ENCODE measurements at places on chromosomes 4 and X.
A peak's percentile ranks its signal among the peaks of the same experiment; 100 is the strongest.

GRCh38 chr4:37725718-37726117, 39.5 kb upstream of the RELL1 start:
- no peak for DNase-seq

DNA sequence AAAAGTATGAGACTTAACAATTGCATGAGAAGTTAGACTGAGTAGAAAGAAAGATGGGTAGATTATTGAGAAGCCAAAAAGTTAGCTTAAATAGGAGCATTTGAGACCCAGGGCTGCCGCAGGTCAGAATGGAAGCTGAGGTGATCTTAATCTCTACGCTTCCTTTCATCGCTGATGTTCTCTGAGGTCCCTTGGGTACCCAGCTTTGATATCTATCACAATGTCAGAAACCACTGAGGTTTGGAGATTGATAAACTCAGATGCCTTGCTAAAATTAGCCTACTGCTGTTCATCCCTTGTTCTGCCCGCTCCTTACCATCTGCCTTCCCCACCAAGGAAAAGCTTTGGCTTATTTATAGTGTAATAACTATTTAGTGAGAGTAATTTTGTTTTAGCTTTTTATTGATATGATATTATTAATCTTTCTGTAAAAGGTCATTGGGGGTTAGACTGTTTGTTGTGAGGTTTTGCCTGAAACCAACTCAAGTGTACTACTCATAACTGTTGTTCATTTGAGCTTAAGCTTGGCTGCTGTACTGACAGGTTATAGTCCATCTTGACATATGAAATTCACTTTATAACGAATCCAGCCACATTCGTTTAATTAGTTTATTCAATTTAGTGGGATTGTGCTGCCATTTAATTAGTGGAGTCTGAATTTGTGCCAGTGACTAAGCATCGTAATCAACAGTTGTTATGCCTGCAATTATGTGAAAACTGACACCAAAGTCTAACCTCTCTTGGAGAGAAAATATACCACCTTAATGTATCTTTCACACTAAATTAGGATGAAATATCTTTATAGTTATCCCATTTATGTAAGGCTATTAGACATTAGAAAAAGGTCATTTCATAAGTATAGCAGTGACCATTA, 15.1 kb downstream of the MCUB start:
- DNase-seq, result no peak

GRCh38 chr4:69591364-69591763, 48.1 kb downstream of the UGT2A2 start:
- no peak for DNase-seq

DNA sequence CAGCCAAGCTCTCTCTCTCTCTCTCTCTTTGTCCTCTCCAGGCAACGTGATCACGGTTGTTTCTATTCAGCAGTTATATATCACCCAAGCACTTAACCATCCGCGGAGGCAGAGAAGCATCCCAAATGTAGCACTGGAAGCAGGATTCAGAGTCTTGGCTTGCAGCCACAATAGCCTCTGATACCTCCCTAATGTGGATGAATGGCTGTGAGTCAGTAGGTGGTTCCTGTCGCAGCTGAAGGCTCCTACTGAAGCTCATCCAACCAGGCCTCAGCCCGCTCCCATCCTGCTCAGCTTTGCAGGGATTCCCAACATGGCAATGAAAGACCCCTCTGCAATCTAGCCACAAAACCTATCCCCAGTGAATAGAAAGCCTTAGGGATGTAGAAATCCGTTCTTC, 5.1 kb downstream of the HS6ST2 start:
- DNase-seq, result peak; percentile 13

DNA sequence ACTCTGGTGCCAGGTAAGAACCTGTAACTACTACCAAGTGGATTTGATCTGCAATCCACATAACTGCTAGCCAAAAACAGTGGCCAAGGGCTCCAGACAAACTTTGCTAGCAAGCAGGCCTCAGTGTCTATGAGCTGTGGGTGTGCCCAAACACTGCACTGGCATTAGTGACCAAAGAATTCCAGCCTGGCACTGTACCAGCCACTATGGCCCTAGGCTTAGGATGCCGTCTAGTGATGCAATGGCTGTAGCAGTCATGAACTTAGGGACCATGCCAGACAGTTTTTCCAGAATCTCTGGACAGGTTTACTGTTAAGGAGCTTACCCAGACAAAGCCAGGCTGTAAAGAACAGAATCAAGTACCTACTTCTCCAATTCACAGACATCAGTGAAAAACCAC, 33.7 kb upstream of the PRR27 start:
- no peak for DNase-seq

DNA sequence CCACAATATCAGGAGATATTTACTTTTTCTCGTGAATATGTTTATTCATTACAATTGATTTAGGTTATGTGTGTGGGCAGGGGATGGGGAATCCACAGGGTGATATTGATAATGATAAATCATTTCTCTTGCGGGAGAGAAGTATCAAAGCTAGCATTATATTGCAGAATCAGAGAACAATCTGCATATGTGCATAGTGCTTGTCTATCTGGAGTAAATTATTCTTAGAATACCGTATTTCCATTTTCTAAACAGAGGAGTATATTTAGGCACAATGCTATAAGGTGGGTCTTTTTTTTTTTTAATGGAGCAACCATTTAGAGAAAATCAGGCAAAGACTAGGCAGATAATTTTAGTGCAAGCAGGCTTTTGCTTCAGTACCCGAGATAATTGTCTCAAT, 166.0 kb upstream of the ARX start:
- no peak for DNase-seq

DNA sequence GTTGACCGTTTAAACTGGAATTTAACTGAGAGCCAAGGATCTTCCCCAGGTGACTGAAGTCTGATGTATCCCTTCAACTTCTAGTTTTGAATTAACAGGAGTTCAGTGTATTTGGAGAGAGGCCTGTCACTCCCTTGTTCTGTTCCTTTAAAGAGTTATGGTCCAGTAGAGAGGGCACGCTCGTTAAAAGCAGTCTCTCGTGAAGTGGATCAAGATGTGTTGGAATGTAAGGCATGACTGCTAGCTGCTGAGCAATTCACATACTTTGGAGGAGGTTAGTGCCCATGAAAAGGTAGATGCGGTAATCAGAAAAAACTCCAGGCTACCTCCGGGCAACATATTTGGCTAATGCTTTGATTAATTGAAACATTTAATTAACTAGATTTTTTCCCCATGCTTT, 65.7 kb downstream of the SHROOM2 start:
- no peak for DNase-seq

GRCh38 chrX:131739823-131740222, 195.9 kb downstream of the OR13H1 start:
- no peak for DNase-seq

- no peak for DNase-seq
These were observed 13.6 kb upstream of the FREM3 start for GRCh38 chr4:143713955-143714625.

DNA sequence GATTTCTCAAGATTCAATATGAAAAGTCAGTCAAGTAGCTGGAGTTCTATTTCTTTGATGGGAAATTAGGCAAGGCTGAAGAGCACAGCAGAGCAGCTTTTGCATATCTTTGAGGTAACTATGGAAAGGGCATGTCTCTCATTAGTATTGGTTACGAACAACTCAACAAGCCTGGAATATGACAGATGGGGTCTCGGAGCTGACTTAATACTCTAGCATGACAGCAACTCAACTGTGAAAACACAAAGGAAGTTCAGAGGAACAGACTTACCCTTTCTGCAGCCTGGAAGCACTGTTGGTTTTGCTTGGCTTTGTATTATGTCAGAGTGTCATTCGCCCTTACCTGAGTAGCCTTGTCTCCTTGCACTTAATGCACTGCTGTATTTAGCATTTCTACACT, 79.9 kb upstream of the AADAT start:
- DNase-seq, result no peak

DNA sequence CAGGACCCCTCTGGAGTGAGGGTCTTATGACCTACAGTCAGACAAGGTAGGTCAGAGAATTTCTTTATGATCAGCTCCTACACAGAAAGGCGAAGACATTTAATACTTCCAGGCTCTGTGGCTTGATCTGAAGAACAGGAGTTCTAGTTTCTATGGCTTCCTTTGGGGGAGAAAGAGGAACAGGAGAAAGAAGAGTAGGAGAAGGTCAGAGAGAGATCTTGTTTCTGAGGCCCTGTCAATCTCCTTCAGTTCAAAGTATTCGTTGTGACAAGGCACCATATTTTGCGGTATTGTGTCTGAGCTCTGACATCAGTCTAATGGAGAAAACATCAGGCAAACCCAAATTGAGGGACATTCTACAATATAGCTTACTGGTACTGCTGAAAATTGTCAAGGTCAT, 16.7 kb downstream of the TMSB4X start:
- no peak for DNase-seq

GRCh38 chr4:95984081-95984480, 144.2 kb downstream of the PDHA2 start:
- DNase-seq, result no peak

GRCh38 chrX:18961686-18962085, 22.2 kb downstream of the PHKA2 start:
- DNase-seq, result no peak

- peak; percentile 56 for DNase-seq
These were observed 20.9 kb upstream of the MTM1 start for GRCh38 chrX:150547375-150548115.

GRCh38 chrX:149230689-149231088, 274.4 kb downstream of the IDS start:
- no peak for DNase-seq

DNA sequence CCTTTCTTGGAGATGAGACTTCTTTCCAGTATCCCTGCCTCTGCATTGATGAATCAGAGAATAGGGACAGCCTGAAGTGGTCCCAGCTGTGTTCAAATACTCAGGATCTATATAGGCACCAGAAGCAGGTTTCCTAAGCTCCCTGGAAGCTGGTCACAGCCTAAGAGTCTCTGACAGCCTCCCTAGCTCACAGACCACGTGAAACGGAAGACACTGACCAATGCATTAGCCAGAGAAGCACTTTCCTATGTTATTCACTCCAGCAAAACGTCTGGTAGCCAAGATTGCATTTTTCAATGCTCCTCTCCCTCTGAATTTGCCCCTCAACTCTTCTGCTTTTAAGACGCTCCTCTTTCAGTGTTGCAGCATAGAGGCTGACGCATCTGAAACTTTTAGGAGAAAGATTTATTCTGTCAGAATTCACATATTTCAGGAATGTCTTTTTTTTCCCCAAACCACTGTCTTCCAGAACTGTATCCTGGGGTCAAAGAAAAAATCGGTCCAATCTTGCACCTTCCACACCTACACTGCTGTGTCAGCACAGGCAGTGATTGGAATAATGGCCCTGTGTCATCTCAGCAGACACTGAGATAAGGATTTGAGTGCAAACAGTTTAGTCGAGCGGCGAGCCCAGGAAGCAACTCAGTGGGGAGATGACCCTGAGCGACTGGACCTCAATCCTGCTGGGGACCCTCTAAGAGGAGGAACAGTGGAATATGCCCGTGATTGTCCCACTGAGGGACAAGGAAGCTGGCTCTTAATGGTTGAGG, 109.4 kb downstream of the SMIM20 start:
- DNase-seq, result no peak

GRCh38 chrX:40132751-40133150, 35.0 kb upstream of the BCOR start:
- no peak for DNase-seq

- no peak for DNase-seq
These were observed 26.8 kb upstream of the CLDN24 start for GRCh38 chr4:183348706-183349659.

- DNase-seq, result no peak
These were observed 51.5 kb downstream of the PJA1 start for GRCh38 chrX:69113723-69114122.

DNA sequence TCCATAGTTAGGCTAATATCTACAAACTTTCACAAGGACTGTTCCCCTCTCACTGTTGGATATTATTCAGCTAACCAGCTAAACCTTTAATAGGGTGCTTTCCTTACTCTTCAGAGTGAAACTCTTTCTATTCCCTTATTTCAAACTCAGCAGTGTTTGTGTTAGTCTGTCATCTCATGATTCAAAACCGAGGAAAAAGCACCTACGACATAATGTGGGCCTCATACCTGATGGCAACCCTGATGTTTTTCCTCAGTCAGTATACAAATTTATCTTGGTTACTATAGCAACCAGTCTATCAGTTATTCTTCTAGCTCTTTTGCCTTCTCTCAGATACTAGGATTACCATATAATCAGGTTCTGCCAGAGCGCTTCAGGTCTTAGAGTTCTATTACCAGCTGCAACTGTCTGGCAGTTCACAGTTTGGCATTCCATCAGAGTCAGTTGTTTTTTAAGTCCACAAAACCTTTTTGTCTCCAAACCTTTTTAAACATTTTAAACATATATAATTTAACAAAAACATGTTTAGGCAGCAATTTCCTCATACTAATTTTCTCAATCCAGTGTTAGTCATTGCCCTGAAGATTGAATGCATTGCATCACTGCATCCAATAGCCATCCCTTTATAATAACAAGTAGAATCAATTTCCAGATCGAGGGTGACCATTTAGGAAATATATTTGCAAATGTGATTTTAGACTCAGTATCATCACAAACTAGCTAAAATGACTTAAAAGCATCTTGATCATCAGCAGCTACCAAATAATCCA, 7.4 kb downstream of the WDR44 start:
- DNase-seq, result no peak

DNA sequence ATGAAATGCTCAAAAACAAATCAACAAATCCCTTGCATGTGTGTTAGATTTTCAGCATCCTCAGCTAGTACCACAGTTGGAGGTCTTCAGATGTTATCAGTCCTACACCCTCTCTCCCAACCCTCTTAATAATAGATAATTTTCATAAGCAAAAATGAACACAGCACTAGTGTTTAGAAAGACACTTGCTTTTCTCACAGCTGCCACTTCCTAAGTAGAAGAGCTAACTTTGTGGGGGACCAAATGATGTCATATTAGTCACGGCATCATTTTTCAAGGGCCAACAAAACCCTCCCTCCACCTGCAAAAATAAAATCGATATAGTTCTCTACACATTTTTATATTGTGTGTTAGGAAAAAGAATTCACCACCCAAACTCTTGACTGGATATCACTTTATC, 163.5 kb upstream of the GYPA start:
- no peak for DNase-seq

GRCh38 chr4:145871209-145871608, 67.4 kb downstream of the ZNF827 start:
- DNase-seq, result no peak

DNA sequence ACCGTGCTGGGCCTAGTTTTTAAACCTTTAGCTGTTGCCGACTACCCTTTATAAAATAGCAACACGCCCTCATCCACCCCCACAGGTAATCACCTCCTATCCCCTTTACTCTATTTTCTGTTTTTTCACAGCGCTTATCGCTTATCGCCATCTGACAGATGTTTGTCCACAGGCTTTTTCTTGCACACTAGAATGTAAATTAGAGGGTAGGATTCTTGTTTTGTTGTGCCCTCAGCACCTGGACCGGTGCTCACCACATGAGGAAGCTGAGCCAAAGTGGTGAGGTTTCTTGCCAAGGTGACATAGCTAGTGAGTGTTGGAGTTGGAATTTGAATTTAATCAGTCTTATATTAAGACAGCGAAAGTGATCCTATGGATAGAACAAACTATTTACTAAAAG, 2.9 kb upstream of the RBBP7 start:
- DNase-seq, result no peak

- peak; percentile 73 for DNase-seq
These were observed 389.0 kb upstream of the ZFP42 start for GRCh38 chr4:187606581-187606980.

All from neural progenitor cell (in vitro differentiated cells).